ENCODE measurements at places on chromosomes 1 and 21. TPM values are rescaled to one million over a fixed set of nuclear protein-coding genes. Genes with fewer than 3 reads are reported as not detected.

GRCh38 chr1:19988267-19989006 lies 9.0 kb upstream of the PLA2G2A start:
- no peak for DNase-seq

GRCh38 chr1:54291276-54292001 lies 91.5 kb downstream of the MRPL37 start:
- no peak for DNase-seq

The NBPF11 gene
- 2.8 TPM for total RNA-seq

The LCE1F gene
- total RNA-seq, result not detected

DNA sequence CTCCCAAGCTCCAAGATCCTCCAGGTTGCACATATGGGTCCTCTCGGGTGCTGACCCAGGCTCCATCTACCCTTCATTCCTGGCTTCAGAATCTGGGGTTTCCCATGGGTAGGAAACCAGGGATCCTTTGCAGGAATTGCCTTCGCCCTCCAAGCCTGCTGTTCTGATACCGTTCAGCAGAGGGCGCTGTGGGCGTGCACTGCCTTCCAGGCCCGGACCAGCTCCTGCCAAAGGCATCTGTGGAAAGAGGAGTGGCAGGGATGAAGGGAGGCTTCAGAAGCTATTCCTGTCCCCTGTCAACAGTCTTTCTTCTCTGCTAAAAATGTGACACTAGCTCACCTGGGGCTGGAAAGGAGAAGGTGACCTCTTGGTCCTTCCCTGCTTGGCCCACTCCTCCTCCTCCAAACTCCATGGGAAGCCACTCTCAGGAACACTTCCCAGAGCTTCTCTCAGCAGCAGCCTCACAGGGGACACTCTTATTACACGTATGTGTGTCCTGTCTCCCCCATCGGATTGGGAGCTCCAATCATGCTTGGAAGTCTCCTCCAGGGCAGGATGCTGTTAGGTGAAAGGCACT lies 71.2 kb downstream of the VWA5B1 start:
- peak; percentile 37 for DNase-seq

- peak; percentile 38 for DNase-seq
Observed at GRCh38 chr1:173868266-173869020, at the start of gene ZBTB37. Gene ZBTB37, plus strand, starts transcription at chr1:173868380. Its CDS starts 1,846 bp downstream, at chr1:173870226.

GRCh38 chr1:169776440-169776839 lies 18.3 kb downstream of the METTL18 start:
- no peak for DNase-seq

DNA sequence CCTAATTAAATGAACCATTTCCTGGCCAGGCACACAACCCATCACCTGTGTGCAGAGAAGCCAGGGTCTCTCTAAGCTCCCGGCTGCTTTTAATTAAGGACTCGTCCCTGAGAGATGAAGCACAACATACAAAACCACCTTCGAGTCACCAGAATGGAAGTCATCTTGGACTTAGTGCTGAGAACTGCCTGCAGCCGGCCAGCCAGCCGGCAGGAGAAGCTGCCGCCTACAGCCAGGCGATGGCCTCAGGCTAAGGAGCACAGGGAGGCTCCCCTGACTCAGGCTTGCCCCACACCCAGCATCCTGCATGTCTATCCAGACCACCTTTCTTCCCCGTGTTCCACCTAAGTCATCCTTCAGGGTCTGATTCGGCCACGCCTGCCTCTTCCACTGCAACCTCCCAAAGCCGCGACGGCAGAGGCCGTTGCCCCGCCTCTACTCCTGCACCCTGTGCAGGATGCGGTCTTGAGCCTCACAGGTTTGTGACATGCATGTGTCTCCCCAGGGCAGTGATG lies 83.6 kb downstream of the SLC66A1 start:
- peak; percentile 83 for DNase-seq

GRCh38 chr1:219465212-219466093 lies 147.5 kb downstream of the ZC3H11B start:
- peak; percentile 60 for DNase-seq

- no peak for DNase-seq
Observed at GRCh38 chr1:25021591-25022215, 91.6 kb upstream of the RUNX3 start.

The TFF2 gene
- total RNA-seq, result not detected

The FAM151A gene
- total RNA-seq, result not detected

The GPR157 gene
- 2.7 TPM for total RNA-seq

GRCh38 chr1:232773752-232774151 lies 31.5 kb upstream of the MAP10 start:
- DNase-seq, result no peak

The PLEKHN1 gene
- total RNA-seq, result 0.28 TPM

- peak; percentile 29 for DNase-seq
Observed at GRCh38 chr1:35278886-35279554, 10.5 kb downstream of the ZMYM4 start.

- peak; percentile 71 for DNase-seq
Observed at GRCh38 chr21:17679002-17679600, 66.4 kb upstream of the BTG3 start.

The ETV3L gene
- not detected for total RNA-seq

DNA sequence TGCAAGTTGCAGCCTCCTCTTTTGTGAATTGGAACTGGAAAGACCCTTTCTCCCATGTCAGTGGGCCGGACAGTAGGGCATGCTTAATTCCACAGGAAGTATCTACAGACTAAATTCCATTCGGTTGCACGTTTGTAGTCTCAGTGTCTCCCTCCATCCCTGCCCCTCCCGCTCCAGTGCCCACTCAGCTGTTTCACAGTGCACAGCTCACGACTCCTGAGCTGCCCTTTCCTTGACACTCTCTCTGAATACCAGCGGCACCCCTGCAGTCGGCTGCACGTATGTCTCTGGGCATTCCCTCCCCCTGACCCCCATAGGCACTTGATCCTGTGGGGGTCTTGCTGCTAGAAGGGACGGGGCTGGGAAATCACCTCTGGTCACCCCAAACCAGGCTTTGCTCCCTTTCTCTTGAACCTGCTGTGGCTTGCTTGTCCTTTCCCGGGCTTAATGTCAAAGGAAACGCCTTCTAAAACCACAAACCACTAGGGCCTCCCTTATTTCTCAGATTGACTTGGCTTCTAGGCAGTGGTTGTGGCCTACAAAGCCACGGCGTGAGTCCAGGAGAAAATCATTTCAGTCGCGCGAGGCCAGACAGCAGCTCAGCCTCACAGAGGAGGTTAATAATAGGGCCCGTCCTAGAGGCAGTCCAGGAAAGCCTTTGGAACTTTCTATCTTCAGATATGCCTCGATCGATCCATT lies 365.3 kb upstream of the PROX1 start:
- no peak for DNase-seq

The RGS4 gene
- 635 TPM for total RNA-seq

The DOCK7 gene
- 108 TPM for total RNA-seq

DNA sequence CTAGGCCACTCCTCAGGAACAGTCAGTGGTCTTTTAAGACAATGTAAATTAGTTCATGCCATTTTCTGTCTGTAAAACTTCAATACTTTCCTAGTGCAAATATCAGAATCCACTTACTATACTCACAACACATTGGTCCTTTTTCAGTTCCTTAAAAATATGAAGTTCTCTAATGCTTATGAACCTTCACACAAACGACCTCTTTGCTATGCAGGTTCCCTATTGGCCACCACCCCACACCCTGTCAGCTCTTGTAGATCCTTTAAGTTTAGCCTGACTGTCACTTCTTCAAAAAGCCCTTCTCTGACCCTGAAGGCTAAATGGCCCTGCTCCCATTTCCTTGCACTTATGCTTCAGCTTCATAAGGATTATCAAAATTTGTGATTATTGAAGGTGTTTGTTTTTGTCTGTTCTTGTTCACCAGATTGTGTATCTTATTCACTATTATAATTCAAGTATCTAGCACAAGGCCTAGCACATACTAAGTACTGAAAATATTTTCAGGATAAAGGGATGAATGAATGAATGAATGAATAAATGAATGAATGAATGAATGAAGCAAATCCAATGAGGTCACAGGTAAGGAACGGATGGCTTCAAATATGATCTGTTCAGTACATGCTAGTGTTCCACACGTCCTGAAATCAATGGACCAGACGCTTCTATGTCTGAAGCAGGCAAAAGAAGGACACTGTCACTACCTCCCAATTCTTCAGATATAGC lies 373.9 kb downstream of the VAV3 start:
- DNase-seq, result no peak

The AKR7A3 gene
- total RNA-seq, result under 0.01 TPM

The KPRP gene
- total RNA-seq, result not detected

DNA sequence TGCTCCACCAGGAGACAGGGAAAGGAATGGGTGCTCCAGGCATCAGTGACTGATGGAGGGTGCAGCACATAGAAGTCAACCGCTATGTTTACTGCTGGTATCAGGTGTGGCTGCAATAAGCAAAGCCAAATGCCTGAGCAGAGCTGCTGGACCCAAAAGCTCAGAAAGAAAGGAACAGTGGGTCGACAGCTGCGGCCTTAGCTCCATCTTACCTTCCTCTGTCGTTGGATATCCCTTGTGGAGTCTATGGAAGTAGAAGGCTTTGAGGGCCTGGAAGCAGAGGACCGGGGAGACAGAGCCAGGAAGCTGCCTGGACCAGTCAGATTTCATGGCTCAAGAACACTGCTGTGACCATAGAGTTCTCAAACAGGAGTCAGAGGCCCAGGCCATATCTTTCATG lies 45.3 kb downstream of the RIMS3 start:
- DNase-seq, result no peak

- peak; percentile 56 for DNase-seq
Observed at GRCh38 chr1:65067491-65068201, 80.4 kb upstream of the AK4 start.

The IGSF3 gene
- under 0.01 TPM for total RNA-seq

DNA sequence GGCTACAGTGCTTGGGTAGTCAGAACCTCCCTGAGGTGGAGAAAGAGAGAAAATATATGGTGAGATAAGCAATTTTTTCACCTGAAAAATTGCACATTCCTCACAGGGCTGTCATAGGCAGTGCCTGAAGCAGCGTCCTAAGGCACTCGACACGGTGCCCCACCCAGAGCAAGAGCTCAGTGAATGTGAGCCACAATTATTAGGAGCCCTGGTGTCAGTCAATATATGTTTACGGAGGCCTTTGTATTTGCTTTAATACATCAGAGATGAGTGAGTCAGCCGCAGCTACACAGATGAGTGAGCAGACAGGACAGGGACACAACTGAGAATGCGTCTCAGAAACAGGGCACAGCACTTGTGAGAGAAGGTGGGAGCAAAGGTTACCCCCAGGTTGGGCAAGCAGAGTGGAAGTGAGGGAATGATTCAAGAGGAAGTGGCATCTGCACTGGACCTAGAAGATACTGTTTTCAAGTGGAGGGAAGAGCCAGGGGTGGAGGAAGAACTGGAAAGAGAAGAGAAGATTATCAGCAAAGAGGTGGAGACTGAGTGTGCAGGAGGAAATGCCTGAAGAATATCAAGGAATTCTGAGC lies 5.2 kb upstream of the PIGC start:
- DNase-seq, result no peak

DNA sequence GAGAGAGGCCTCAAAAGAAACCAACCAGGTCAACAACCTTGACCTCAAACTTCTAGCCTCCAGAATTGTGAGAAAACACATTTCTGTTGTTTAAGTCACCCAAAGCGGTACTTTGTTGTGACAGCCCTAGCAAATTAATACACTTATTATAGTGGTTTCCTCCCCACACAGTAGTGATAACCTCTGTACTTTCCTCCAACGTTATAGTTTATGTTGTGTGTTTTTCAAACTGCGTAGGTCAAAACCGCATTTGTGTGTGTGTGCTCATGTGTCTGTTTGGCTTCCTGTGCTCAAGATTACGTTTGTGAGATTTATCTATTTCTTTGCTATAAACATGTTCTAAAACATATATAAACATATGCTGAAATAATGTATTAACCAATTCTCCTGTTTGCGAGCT lies 667.8 kb upstream of the USP24 start:
- DNase-seq, result peak; percentile 70

- DNase-seq, result no peak
Observed at GRCh38 chr1:100816049-100816448, 78.6 kb downstream of the EXTL2 start.

The CELSR2 gene
- total RNA-seq, result 1.3 TPM

DNA sequence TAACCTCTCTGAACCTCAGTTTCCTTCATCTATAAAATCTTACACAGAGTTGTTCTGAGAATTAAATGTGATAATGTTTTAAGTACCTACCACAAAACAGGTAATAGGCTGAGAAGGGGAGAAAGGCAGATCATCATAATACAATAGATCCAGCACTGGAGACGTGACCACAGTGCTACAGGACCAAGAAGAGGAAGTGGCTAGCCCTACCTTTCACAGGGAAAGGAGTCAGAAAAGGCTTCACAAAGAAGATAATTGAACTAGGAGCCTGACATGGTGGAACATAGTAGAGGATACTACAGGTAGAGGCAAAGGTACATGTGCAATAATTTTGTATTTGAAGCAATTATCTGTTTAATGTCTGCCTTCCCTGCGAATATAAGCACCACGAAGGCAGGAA lies 45.1 kb downstream of the ERI3 start:
- no peak for DNase-seq

The WDR64 gene
- total RNA-seq, result not detected

DNA sequence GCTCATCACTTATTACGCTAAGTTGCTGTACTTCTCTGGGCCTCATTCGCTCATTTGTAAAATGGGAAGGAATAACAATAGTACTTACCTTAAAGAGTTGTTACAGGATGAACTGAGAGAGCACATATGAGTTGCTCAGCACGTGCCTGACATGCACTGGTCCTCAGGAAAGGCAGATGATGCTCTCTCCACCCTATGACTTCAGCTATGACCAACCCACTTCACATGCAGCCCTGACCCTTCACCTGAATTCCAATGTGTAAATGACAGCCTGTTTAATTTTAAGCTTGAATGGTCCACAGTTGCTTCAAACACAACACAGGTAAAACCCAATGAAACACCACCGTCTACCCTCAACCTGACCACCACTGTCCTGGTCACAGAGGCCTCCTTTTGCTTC lies 32.9 kb downstream of the GADD45A start:
- peak; percentile 74 for DNase-seq

- no peak for DNase-seq
Observed at GRCh38 chr1:173222149-173223030, 15.3 kb upstream of the TNFSF4 start.

GRCh38 chr1:226882187-226882586 lies 11.8 kb downstream of the PSEN2 start:
- DNase-seq, result no peak

GRCh38 chr1:212979340-212980122 lies 29.2 kb downstream of the VASH2 start:
- DNase-seq, result no peak

DNA sequence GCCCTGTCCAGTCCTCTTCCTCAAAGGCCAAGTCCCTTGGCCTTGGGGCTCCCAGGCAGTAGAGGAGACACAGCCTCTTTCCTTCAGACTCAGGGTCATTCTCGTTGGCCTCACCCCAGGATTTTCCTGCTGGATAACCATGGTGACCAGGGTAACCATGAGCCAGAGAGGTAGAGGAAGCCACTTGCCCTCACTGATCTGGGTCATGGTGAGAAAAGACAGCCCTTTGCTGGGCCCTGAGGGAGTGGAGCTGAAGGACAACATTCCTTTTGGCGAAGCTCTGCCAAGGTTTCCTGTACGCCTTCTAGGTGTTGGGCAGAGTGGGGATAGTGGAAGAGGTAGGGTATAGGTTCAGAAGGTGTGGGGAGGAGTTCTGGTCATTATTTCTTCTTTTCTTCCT lies 53.1 kb upstream of the WNT4 start:
- no peak for DNase-seq

The TRAF3IP3 gene
- total RNA-seq, result not detected

The LMX1A gene
- not detected for total RNA-seq

- DNase-seq, result peak; percentile 38
Observed at GRCh38 chr1:93614986-93615581, 66.6 kb downstream of the BCAR3 start.

- peak; percentile 36 for DNase-seq
Observed at GRCh38 chr1:162689745-162690671, 57.7 kb downstream of the DDR2 start.

Data from IMR-90 (cell line).